Forelimb muscle (tissue), 1 donor: ENCODE measurements at places on chromosomes 7 and 10. TPM values are rescaled to one million over a fixed set of nuclear protein-coding genes. Genes with fewer than 3 reads are reported as not detected.

Gene TRUB1
- 18.9 TPM for polyA plus RNA-seq

Gene HTRA1
- polyA plus RNA-seq, result 74.3 TPM

Gene ARHGEF35
- 1.2 TPM for polyA plus RNA-seq

Gene CAV1
- 162 TPM for polyA plus RNA-seq

Gene PILRA
- 2.6 TPM for polyA plus RNA-seq

Gene TYW1B
- polyA plus RNA-seq, result 6.0 TPM

Gene PRR15
- not detected for polyA plus RNA-seq

Gene PGAM2
- polyA plus RNA-seq, result 366 TPM

Gene PLXNA4
- polyA plus RNA-seq, result 4.9 TPM

Gene RNF133
- not detected for polyA plus RNA-seq

GRCh38 chr7:66682350-66683093 is 53.8 kb downstream of the KCTD7 start:
- DNase-seq, result no peak

DNA sequence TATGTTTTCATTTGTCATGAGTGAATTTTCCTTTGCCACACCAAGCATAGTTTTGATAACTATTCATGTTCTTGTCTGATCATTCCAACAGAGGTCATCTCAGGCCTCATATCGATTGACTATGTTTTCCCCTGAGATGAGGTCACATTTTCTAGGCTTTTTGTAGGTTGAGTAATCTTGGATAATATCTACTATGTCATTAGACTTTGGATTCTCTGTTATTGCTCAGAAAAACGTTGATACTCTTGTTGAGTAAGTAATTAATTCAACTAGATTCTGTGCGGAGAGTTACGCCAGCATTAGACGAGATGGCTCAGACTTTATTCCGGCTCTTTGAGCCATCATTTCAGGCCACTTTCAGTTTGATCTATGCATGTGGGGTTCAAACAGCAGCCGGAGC is 57.7 kb downstream of the KLF6 start:
- DNase-seq, result no peak

DNA sequence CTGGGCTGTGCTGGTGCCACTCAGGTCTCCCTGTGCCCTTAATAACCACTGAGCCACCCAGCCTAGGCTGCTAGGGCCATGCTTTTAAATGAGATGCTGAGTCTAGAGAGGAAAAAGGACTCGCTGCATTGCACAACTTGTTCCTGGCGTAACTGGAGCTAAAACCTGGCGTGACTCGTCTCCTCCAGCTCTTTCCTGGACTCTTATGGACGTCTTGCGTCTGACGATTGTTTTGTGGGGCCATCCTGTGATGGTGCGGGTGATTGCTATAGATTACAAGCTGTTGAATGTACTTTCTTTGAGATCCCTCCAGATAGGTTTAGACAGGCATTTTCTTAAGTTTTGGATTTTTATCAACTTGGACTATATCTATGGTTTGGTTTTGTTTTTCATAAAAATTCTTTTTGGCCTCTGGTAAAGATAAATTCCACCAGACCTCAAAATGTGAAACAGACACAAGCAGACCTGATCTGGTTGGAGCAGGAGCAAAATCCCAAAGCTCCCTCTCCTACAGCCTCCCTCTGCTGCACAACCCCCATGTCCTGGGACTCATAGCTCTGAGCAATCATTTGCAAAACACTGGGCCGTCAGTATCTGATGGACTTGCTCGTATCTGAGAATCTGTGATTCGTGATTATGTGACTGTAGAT is 230.3 kb downstream of the ARHGAP12 start:
- DNase-seq, result peak; percentile 79

- DNase-seq, result no peak
These were observed 55.9 kb upstream of the EMX2 start for GRCh38 chr10:117486606-117487005.

DNA sequence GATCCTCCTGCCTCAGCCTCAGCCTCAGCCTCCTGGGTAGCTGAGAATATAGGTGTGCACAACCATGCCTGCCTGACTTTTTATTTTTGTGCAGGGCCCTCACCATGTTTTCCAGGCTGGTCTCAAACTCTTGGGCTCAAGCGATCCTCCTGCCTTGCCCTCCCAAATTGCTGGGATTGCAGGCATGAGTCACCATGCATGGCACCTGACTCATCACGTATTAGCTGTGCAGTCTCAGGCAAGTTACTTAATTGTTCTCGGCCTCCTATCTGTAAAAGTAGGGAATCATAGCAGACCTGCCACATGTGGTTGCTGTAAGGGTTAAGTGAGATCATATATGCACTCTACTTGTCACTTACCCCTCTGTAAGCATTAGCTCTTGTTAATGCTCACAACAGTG is 117.2 kb downstream of the ANLN start:
- DNase-seq, result no peak

DNA sequence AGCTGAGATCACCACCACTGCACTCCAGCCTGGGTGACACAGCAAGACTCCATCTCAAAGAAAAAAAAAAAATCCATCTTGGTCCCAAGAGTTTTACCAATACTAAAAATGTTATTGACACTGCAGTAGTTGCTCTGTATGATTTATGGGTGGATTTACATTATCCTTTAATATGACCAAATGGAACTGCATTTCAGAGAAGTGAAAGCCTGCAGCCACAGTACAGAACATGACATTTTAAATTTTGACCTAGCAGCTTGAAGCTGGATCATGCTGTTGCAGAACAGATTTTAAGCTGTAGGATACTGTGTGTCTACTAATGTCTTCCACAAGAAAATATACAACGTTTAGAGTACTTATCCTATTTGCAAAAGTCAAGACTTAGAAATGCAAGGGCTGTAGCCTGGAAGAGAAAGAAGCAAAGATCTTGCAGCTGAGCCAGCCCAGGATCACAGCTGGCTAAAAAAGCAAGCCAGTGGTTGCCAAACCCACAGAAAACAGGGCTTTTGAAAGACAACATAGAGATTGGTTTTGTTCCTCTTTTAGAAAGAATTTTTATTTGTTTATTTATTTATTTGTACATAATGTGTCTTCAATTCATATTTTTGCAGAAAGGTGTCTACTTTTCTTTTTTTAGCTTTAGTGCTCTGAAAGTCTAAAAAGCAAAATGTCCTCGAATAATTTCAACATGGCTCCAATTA is 55.2 kb upstream of the WNT16 start:
- DNase-seq, result peak; percentile 8

GRCh38 chr10:103528549-103528948 is 35.0 kb downstream of the NEURL1 start:
- no peak for DNase-seq

- no peak for DNase-seq
These were observed 175.5 kb upstream of the ZMIZ1 start for GRCh38 chr10:78893217-78893616.

DNA sequence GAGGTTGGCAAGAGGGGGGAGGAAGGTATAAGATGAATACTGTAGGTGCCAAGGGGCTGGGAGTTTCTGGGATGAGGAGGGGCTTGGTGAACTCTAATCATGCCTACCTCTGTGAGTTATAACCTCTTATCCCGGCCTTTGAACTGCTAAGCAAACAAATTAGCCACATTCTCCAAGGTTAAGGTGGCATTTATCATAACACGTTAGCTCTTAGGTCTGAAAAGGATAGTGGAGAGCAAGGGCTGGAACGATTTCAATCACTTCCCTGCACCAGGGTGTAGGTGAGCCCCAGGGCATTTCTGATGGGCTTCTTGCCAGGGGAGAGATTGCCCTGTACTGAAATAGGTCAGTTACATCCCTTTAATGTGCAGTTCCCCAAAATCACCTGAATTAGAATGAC is 28.6 kb upstream of the DMBT1 start:
- DNase-seq, result no peak

DNA sequence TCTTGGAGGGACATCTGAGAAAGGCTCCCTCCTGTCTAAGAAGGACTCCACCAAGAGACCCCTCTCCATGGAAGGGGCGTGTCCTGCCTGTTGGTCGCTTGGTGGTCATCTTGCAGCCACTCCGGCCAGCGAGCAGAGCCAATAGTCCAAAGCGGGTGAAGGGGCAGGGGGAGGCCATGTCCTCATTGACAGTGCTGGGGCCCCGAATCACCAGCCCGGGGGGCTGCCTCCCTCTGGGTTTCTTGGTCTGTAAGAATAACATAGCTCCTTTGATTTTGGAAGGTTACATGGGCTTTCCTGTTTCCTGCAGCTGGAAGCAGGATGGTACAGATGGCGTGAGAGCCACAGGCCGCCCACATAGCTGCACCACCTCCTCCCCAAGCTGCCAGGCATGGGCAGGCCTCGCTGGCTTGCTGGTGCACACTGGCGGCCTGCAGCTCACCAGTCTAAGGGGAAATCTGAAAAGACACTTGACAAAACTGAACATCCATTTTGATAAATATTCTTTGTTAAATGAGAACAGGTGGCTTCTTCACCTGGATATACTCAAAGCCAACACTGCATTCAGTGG is 105.8 kb downstream of the ARHGAP22 start:
- no peak for DNase-seq

- DNase-seq, result peak; percentile 17
These were observed 10.5 kb downstream of the TMEM273 start for GRCh38 chr10:49177391-49178355.

GRCh38 chr10:43998021-43998809 is 349.5 kb upstream of the ZNF32 start:
- DNase-seq, result no peak

DNA sequence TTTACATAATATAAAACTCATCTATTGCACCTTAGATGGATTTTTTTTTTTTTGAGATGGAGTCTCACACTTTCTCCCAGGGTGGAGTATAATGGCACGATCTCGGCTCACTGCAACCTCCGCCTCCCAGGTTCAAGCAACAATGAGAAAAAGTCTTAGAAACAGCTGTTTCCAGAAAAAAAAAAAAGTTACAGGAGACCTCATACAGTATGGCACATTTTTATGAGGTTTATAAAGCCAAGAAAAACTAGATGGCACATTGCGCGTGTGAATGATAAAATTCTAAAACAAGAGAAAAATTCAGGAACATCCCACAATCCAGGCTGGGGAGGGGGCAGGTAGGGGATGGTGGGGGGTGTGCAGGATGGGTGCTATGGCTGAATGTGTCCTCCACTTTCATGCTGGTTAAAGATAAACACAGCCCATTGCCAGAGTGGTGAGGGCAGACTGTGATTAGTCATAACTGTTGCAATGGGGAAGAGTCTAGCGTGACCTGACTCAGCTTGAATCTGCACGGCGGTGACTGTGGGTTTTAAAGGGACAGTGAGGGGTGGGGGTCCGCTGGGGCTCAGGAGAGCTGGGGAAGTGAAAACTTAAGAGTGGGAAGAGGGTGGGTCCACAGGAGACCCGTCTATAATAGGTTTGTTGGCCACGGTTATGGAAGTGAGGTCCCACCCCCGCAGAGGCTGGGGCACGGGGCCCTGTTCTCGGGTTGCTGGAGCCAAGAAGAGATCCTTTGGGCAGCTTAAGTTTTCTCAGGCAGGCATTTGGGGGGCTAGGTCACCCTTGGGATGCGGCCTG is 11.9 kb upstream of the LRRC27 start:
- no peak for DNase-seq

GRCh38 chr10:101935431-101935830 is 91.8 kb upstream of the KCNIP2 start:
- no peak for DNase-seq

DNA sequence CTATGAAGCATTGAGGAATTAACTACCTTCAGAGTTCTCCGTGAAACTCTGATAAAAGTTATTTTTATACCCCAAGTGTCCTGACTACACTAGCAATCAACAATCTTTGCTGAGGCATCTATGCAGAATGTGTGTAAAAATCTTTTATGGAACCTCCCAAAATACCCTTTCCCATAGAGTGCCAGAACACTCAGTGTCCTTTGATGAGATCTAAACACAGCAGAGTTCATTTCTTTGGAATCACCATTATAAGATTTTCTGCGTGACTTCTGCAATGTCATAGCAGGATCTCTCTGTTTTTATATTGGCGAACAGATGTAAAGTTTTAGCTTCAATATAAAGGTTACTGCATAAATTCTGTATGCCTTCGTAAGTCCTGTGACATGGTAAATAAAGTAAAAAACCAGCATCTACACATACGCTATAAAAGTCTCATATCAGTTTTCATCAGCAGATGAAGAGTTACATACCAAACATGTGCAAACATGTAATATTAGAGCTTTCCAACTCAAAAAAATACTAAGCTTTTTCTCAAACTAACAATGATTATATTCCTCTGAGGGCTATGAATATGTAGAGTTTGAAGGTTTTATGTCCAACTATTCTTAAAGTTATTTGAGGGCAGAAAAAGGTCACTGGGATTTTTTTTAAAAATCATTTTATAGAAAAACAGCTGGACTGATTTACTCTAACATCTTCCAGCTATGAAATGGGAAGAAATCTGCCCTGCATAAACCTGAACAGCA is 67.2 kb downstream of the SKIDA1 start:
- peak; percentile 68 for DNase-seq
